Activated T-helper 17 cell treated with anti-CD3 and anti-CD28 coated beads, Interleukin-2, amount 50 U/mL, for 72 hours (primary cell): ENCODE measurements at places on chromosomes 16 and 17.

GRCh38 chr17:32798938-32799337 is 78.0 kb downstream of the MYO1D start:
- no peak for ATAC-seq

DNA sequence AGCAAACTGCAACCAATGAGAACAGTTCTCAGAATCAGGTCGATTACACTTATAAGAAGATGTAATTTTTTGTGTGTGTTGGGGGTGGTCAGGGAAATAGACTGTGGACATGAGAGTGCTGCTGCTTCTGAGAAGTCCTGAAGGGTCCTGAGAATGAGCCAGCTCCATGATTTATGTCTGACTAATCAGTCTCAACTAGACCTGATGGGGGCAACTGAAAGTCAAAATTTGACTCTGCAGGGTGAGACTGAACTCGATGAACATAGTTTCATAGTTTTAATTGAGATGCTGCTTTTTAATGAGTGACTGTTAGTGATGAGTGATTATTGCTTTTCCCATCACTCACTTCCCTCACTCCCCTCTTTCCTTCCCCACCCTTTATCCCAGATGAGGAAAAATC is 37.3 kb downstream of the SMARCE1 start:
- ATAC-seq = peak; percentile 51

DNA sequence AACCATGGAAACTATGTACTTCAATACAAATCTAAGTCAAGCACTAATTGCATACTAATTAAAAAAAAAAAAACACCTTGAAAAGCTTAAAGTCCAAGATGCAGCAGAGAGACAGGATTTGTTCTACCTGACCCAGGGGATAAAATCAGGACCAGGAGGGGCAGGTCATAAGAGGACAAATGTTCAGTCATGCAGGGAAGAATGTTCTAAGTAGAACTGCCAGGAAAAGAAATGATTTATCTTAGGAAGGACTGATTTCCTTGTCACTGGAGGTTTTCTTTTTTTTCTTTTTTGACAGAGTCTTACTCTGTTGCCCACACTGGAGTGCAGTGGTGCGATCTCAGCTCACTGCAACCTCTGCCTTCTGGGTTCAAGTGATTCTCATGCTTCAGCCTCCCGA is 9.1 kb upstream of the GHDC start:
- ATAC-seq = no peak

DNA sequence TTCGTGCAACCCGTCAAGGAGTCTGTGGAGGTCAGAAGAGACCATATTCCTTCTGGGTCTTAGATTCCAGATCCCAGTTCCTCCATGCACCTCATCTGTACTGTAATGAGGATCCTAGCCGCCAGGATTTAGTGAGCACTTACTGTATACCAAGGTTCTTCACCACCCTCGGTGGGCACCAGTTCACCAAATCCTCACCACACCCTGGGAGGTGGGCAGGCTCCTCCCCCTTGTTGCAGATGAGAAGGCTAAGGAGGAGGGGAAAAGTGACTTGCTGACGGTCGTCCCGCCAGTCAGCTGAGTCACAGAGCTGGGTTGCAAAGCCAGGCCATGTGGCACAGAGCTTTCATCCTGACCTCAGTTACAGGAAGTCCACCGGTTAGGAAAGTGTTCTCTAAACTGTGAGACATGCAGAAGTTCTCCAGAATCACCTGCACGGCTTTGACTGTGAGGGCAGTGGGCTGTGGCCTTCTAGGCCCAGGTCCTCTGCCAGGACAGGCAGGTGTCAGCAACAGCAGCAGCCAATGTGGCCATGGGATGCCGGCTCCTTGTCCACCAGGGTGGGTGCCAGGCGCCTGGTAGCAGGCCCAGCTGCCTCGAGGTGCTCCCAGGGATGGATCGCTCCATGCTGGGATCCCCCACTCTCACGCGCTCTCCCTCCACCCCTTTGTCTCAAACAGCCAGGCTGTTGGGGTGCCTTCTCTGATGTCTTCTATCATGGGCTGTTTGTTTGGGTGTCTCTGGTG is 240.3 kb upstream of the GSE1 start:
- ATAC-seq = peak; percentile 69

DNA sequence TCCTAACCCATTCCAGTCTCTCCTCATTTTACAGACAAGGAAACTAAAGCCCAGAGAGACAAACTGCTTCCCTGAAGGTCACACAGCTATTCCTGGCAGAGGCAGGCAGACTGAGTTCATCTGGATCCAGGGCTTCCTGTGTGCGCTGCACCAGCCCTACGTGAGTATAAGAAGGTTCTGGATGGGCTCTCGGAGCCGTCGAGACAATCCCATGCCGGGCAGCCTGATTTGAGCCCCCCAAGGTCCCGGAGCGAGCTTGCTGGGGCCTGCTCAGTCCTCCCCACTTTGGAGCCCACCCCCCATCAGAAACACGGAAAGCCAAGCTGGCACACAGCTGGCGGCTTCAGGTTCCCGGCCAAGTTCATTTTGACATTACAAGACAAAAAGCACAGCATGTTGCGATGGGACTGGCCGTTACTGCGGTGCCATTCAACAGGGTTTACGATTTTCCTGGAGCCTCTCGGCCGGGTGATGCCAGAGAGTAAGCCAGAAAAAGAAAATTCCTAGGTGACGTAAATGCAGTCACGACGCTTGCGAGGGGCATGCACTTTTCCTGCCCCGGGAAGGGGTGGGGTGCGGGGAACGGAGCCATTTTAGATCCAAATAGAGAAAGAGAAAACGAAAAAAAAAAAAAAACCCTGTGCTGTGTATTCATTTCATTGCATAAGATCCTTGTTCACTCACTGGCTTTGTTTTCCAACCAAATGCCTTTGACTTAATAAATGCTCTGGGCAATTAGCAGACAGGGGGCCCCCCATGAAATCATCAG is 167.1 kb upstream of the FOXF1 start:
- ATAC-seq = no peak

GRCh38 chr17:63986821-63987220 is 11.3 kb upstream of the PRR29 start:
- ATAC-seq = no peak

GRCh38 chr17:61599608-61600007 is 8.6 kb upstream of the NACA2 start:
- ATAC-seq = no peak

GRCh38 chr17:77313831-77314230 is 173.1 kb downstream of the SEC14L1 start:
- ATAC-seq = no peak

DNA sequence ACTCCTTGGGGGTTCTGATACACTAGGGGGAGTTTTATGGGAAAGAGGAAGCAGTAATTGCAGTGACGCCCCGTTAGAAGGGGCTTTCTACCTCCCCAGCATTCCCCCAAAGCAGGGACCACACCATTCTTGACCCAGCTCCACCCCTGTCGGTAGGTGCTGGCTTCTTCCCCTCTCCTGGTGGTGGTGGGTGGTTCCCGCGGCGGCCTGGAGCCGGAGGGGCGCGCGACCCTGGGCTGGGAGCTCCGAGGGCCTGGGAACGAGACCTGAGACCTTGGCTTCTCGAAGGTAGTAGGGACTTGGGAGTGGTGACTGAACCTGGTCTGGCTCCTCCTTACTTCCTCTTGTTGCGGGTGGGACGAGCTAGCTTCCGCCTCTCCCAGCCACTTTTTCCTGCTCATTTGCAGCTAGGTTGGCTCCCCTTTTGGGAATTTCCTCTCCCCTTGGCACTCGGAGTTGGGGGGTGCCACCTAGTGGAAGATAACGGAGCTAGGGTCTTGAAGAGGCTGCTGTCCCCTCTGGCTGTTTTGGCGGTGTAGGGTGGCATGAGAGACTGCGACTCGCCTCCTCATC is 438 bp downstream of the GRN start:
- ATAC-seq = peak; percentile 23

GRCh38 chr17:81309140-81309858 is 14.2 kb upstream of the SLC38A10 start:
- ATAC-seq = no peak

GRCh38 chr17:20053361-20053964 is 44.3 kb downstream of the SPECC1 start:
- ATAC-seq = no peak

DNA sequence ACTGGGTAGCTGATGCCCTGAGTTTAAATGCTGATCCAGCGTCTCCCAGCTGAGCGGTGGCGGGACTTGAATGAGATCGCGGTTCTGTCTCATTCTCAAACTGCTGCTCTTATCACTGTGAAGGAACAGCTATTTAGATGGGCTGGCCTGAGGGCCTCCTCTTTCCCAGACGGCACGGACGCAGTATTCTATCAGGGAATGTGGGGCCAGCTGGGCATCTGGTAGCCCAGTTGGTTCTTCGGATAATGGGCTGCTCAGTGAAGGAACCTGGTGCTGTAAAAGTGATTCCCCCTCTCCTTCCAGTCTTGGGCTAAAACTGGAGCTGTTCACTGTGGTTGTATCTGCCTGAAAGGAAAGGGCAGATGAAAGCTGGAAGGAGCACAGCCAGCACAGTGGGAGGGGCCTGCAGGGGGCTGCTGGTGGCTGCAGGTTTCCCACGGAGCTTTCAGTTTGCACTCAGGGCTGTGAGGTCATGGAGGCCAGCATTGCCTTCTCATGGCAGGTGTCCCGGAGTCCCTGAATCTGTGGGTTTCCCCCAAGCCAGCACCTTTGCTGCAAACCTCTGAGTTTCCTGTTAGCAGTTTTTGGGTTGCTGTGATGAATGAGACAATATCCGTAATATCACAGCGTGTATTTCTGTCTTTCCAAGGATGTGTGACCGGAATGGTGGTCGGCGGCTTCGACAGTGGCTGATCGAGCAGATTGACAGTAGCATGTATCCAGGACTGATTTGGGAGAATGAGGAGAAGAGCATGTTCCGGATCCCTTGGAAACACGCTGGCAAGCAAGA is 3.6 kb downstream of the IRF8 start:
- peak; percentile 70 for ATAC-seq

DNA sequence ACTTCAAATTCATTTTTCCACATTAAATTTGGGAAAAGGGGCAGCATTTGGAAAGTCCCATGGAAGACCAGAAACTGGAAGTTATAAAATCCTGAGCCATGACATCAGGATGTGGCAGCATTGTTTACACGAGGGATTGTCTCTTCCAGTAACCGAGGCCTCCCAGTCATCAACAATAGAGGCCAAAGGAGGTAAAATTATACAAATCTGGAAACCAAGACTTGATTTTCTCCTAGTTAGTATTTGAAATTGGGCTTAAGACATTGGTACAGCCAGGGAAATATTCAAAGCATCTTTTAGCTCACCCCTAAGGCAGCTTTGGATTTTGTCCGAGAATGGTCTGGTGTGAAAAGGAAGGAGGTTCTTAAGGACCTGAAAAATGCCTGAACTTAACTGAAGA is 251.6 kb upstream of the FOXF1 start:
- no peak for ATAC-seq

DNA sequence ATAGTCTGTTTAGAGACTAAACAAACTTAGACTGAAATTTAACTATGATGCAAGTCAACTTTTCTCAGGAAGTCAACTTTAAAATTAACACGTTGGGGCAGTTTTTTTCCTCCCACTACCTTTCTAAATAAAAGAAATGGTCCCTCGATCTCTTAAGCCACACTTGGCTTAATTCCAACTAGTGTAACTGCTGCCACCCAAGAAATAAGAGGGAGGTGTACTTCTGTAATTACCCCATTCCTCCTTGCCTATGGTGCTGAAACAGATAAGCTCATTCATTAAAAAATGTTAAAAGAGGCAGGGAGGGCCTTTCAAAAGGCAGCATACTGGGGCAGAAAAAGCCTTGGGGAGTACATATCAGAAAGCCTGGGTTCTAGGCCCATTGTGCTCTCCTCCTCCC is 59.8 kb downstream of the NCOR1 start:
- ATAC-seq = no peak

GRCh38 chr16:84075376-84075775 is 32.8 kb upstream of the SLC38A8 start:
- ATAC-seq = no peak

DNA sequence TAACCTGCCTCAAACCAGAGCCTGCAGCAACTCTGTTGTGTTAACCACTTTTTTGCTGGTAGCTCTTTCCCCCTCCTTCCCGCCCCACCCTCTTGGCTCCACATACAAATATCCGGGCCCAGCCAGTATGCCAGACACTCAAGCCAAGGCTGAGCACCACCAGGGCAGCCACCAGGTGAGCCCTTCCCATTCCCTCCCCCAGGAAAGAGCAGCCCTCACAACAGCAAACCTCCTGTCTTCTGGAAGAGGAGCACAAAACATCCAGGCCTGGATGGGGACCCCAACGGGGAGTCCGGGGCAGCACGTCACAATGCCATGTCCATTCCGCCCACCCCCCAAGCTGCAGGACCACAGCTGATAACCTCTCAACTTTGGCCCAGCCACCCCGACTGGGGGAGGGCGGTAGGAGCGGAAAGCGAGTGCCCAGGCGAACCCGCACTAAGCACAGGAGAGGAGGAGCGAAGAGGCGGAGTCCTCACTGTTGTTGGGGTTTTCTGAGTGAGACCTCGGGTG is 757 bp downstream of the ORMDL3 start:
- ATAC-seq = peak; percentile 58

DNA sequence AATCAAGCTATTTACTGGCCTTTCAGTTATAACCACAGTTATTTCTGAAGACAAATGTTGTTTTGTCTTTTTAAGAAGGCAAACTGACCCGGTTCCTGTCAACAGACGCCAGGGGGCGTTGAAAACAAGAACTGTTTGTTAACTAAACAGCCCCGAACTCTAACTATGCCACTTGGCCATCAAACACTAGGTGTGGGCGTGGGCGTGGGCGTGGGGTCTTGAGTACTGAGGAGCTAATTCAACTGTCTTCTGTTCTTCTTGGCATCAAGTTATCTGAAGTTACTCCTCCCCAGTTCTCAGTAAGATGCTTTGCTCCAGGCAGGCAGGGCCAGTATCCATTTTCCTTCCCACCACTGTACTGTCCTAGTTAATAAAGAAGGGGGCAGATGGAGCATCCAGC is 63.3 kb upstream of the MTMR4 start:
- peak; percentile 34 for ATAC-seq

DNA sequence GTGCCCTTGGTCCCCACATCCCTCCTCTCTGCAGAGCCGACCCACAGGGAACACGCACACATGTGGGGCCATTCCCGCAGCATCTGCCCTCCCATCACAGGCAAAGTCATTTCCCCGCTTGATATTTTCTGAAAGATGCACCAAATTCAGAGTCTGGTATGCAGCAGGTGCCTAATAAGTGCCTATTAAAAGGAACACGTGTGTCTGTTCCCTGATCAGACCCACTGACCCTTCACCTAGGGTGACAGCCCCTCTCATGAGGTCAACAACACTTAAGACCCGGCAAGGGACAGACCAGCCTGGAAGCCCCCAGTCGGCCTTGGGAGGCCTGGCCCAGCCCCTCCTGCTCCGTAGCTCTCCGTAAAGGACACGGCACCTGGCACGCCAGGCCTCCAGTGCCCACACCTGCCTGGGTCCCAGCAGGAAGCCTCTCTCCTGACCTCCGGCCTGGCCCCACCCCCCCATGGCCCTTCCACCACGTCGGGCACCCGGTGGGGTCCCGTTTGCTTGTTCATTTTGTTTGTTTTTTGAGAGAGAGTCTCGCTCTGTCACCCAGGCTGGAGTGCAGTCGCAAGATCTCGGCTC is 20.0 kb downstream of the UNKL start:
- no peak for ATAC-seq

GRCh38 chr17:80006339-80006720 is 29.3 kb downstream of the TBC1D16 start:
- ATAC-seq = no peak

DNA sequence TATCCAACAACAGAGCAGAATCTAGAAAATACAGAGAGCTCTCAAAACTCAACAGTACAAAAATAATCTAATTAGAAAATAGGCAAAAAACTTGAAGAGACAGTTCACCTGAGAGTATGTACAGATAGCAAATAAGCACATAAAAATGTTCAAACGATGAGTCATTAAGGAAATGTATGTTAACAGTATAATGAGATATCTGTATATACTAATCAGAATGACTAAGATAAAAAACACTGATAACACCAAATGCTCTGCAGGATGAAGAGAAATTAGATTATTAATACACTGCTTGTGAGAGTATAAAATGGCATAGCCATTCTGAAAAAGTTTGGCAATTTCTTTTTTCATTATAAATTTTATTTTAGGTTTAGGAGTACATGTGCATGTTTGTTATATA is 1307.6 kb upstream of the GOT2 start:
- ATAC-seq = no peak
